Activated CD4-positive, alpha-beta T cell treated with anti-CD3 and anti-CD28 coated beads, Interleukin-2, amount 10 ng/mL, durations not matched to agents 7 days and 5 days (primary cell): ENCODE measurements at places on chromosomes 3 and 15. TPM values are rescaled to one million over a fixed set of nuclear protein-coding genes. Genes with fewer than 3 reads are reported as not detected.

GRCh38 chr3:185052631-185053030 lies 100.2 kb downstream of the C3orf70 start:
- DNase-seq = no peak
- no peak overlapping the region for H3K27ac ChIP-seq
- no peak overlapping the region for H3K4me3 ChIP-seq
- H3K27me3 ChIP-seq = no peaks in the 10 kb centered on the region

The EOMES gene
- 0.52 TPM for total RNA-seq

The ADGRG7 gene
- total RNA-seq = not detected

DNA sequence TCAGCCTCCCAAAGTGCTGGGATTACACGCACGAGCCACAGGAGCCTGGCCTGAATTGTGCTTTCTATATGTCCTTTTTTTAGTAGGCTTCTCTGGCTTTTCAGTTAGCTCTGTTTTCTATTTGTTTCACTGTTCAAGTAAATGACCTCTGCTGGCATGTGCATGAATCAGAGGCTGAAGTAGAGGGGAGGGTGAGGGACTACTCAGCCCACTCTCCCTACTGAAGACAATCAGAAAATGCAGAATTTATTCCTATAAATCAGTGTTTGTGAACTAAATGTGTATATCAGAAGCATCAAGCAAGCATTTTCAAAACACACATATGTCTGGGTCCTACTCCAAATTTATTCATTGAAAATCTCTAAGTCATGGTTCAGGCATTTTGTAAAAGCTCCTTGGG lies 45.0 kb downstream of the ZMAT3 start:
- no peak overlapping the region for H3K27ac ChIP-seq
- no peaks in the 10 kb centered on the region for H3K27me3 ChIP-seq
- H3K4me3 ChIP-seq = no peak overlapping the region
- H3K36me3 ChIP-seq = peaks cover 25% of the 10 kb centered on the region

The GOLGA8S gene
- 0.20 TPM for total RNA-seq

DNA sequence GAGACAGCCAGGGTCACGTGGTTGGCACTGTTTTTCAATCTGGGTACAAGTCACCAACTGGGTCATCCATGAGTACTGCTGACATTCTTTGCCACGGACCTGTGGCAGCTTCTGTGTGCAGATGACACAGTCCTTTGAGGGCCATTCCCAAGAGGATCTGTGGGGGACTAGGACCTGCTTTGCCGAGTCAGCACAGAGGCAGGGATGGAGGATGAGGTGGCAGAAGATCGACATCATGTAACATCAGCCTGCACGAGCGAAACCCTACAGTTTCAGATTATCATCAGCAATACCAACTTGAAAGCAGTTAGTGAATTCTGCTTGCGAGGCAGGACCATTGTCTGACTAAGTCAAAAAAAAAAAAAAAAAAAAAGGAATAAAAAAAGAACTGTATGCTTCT lies 227.7 kb downstream of the FOXP1 start:
- peaks cover 3% of the 10 kb centered on the region for H3K27me3 ChIP-seq
- no peak for DNase-seq
- H3K27ac ChIP-seq = no peak overlapping the region
- H3K4me3 ChIP-seq = no peak overlapping the region
- H3K4me1 ChIP-seq = peaks cover 33% of the 10 kb centered on the region
- peaks cover 9% of the 10 kb centered on the region for H3K36me3 ChIP-seq

GRCh38 chr3:181578743-181579142 lies 133.0 kb upstream of the SOX2 start:
- H3K4me1 ChIP-seq = no peaks in the 10 kb centered on the region
- DNase-seq = no peak
- no peak overlapping the region for H3K4me3 ChIP-seq
- no peaks in the 10 kb centered on the region for H3K36me3 ChIP-seq
- H3K27ac ChIP-seq = no peak overlapping the region

DNA sequence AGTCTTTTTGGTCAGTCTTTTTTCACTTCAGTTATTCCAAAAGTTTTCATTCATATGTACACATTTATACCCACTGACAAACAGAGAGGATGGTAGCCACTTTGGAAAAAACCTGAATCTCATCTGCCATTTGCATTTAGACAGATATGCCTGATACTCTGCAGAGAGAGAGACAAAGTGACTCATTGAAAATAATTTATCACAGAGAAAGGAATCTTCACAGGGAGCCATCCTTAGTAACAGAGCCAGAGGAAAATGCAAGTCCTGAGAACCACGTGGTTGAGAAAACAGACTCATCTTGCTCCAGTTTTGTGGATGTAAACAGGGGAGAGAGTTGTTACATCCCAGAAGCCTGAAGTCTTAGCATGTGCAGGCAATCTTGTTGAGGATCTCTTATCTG lies 28.2 kb upstream of the PLAAT1 start:
- no peak for DNase-seq
- no peaks in the 10 kb centered on the region for H3K4me1 ChIP-seq
- H3K36me3 ChIP-seq = no peaks in the 10 kb centered on the region
- H3K4me3 ChIP-seq = no peak overlapping the region

DNA sequence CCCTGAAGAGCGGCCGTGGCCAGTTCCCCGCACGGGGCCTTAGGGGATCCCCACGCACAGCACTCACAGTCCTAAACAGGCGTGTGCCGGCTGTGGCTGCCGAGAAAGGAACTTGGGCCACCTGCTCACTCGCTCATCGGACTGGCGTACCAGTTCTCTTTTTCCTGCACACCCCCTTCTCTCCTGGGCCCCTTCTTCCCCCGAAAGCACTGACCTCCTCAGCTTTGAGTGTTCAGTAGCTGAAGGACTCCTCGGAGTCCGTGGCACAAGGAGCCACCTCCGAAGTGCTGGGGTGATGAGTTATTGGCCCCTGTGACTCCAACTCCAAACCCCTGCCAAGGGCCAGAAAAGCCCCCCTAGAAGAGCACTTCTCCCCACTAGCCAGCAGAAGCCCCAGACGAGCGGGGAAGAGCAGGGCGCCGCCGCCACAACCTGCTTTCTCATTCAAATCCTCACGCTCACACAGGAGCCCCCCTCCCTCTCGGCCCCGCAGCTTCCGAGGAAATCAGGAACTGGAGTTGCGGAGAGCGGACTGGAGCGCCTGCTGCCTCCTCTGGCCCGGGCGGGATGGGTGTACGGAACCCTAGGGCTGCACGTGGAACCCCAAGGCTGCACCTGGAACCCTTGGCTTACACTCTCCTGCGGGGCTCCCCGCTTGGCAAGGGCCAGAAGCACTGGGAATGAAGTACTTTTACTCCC lies at the start of gene PLCH1:
TSS of gene PLCH1 (minus strand) at position 446 of the 699 bp plus-strand sequence. CDS start 40,847 bp downstream, outside the sequence.
- peaks cover 19% of the 10 kb centered on the region for H3K4me1 ChIP-seq
- H3K27ac ChIP-seq = no peak within 1 kb of the TSS
- peaks cover 68% of the 10 kb centered on the region for H3K27me3 ChIP-seq

The ARHGAP31 gene
- 2.0 TPM for total RNA-seq

The TMIE gene
- 1.2 TPM for total RNA-seq

GRCh38 chr3:16305111-16305541 lies 40.1 kb downstream of the OXNAD1 start:
- peaks cover 85% of the 10 kb centered on the region for H3K36me3 ChIP-seq
- peak; percentile 37 for DNase-seq

DNA sequence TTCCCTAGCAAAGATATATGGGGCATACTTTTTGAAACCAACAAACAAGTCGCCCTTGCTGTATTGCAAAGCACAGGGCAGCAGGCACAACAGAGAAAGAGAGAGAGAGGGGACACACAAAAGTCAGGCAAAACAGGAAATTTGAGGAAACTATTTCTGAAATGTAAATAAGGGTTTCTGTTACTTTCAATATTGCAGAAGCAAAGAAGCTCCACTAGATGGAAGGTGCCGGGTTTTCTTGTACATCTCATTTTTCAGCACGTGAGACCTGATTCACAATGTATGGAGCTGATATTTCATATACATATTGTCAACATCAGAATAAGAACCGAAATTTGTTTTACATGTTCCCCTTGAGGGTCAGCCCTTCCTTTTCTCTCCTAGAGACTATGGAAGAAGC lies 127.4 kb downstream of the FOXP1 start:
- H3K27ac ChIP-seq = peak overlapping the region; percentile 95
- peak overlapping the region; percentile 37 for H3K4me3 ChIP-seq
- DNase-seq = peak; percentile 33

DNA sequence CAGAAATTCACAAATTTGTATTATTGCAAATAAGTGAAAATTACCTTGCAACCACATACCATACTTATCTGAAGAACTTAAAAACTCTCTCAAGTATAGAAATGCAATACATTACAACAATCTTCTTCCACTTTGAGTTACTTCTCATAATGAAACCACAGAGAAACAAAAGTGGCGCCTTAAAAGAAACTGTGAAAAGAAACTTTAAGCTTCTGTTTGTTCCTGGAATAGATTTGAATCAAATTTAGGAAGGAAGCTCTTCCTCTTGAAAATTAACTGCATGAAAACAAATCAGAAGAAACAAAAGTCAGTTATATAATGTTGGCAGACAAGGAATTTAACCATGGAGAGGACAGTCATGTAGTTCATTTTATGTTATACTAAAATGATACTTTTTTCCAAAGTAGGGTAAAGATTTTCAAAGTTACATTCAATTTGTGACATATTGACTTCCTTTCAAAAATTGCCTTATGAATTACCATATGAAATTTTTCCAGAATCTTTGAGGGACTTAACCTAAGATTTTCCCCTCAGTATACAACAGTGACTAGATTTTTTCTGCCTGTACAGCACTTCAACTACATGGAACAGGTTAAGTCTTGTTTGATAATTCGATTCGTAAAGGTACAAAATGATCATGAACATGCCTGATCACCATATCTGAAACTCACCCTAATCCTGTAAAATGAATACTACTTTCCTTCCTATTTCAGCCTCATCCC lies 57.6 kb upstream of the TNFSF10 start:
- H3K4me3 ChIP-seq = peak overlapping the region; percentile 64
- H3K27ac ChIP-seq = peak overlapping the region; percentile 93
- H3K4me1 ChIP-seq = peaks cover 96% of the 10 kb centered on the region
- DNase-seq = no peak

- peak overlapping the region; percentile 58 for H3K4me3 ChIP-seq
- no peak for DNase-seq
- H3K27ac ChIP-seq = peak overlapping the region; percentile 88
- H3K36me3 ChIP-seq = peaks cover 30% of the 10 kb centered on the region
Measured at GRCh38 chr15:78073046-78073787, 4.3 kb downstream of the TBC1D2B start.

GRCh38 chr3:68771681-68772080 lies 160.7 kb downstream of the TAFA4 start:
- no peak overlapping the region for H3K4me3 ChIP-seq
- H3K36me3 ChIP-seq = no peaks in the 10 kb centered on the region
- H3K27ac ChIP-seq = no peak overlapping the region
- no peak for DNase-seq
- H3K4me1 ChIP-seq = no peaks in the 10 kb centered on the region

GRCh38 chr15:44794072-44794471 lies 57.7 kb downstream of the TRIM69 start:
- H3K4me3 ChIP-seq = no peak overlapping the region

DNA sequence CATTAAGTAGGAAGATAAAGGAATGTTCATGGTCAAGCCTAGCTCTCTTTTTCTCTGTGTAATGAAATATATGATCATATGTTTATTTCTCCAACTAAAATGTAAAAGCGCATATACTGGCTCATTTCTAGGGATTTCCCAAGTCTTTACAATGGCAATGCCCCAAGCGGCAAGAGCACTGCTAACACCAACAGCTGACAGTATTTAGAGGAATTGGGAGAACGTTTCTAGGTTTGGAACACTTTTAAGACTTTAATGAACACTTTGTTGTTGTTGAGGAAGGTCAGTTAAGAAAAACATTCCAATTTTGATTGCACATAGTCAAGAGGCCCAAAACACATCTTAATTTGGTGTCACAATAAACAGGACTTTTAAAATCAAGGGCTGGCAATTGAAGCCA lies 132.7 kb downstream of the ATP8B4 start:
- H3K36me3 ChIP-seq = peaks cover 3% of the 10 kb centered on the region
- no peak overlapping the region for H3K4me3 ChIP-seq
- H3K27me3 ChIP-seq = no peaks in the 10 kb centered on the region
- no peaks in the 10 kb centered on the region for H3K4me1 ChIP-seq
- H3K27ac ChIP-seq = no peak overlapping the region

GRCh38 chr3:99330281-99330680 lies 308.1 kb upstream of the COL8A1 start:
- no peak overlapping the region for H3K27ac ChIP-seq
- no peak for DNase-seq
- H3K4me1 ChIP-seq = no peaks in the 10 kb centered on the region
- H3K4me3 ChIP-seq = no peak overlapping the region

GRCh38 chr3:39401983-39402382 lies 4.5 kb upstream of the RPSA start:
- no peak overlapping the region for H3K27ac ChIP-seq
- DNase-seq = no peak
- peaks cover 49% of the 10 kb centered on the region for H3K36me3 ChIP-seq
- H3K27me3 ChIP-seq = no peaks in the 10 kb centered on the region
- H3K4me1 ChIP-seq = peaks cover 20% of the 10 kb centered on the region

GRCh38 chr15:100939791-100940190 lies 20.6 kb downstream of the LRRK1 start:
- no peaks in the 10 kb centered on the region for H3K4me1 ChIP-seq
- no peak overlapping the region for H3K27ac ChIP-seq
- no peaks in the 10 kb centered on the region for H3K27me3 ChIP-seq
- no peak overlapping the region for H3K4me3 ChIP-seq

DNA sequence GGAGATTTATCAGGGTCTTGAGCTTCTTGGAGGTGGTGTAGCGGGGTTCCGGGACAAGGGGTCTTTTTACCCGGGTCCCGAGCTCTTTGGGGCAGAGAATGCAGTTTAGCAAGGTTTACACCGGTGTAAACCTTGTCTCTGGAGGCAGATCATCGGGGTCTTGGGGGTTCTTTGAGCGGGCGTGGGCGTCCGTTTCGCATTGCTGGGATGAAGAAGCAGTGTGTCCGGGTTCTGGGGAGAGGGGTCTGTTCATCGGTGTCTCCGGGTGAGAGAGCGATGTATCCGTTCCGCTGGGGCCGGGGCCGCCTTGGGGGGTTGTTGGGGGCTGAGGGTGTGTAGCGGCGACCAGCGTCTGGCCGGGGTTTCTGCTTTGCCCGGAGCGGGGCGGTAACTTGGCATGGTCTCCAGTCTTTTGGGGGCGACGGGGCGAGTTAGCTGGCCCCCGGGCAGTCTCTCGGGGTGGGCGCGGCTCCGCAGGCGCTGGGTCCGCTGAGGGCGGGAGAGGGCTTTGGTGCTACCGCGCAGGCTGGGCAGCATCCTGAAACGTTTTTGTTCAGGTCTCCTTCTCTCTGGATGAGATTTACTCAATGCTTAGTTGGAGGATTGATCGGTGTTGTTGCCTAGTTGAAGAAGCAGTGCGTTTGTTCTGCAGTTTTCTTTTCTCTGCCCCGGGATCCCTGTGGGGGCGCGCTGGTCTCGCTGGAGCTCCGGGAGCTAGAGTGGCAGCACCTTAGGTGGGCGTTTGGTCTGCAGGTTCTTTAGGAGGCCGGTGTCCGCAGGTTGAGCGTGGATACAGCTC lies 843 bp downstream of the GLCE start:
- peak; percentile 28 for DNase-seq
- peak overlapping the region; percentile 86 for H3K27ac ChIP-seq
- H3K4me1 ChIP-seq = peaks cover 15% of the 10 kb centered on the region

The C2CD4A gene
- not detected for total RNA-seq

GRCh38 chr15:41523097-41523496 lies 9.5 kb upstream of the LTK start:
- H3K36me3 ChIP-seq = peaks cover 8% of the 10 kb centered on the region
- DNase-seq = no peak
- no peaks in the 10 kb centered on the region for H3K27me3 ChIP-seq

GRCh38 chr3:100936931-100937330 lies 56.3 kb downstream of the ABI3BP start:
- no peak for DNase-seq
- H3K4me1 ChIP-seq = no peaks in the 10 kb centered on the region
- H3K4me3 ChIP-seq = no peak overlapping the region
- no peaks in the 10 kb centered on the region for H3K27me3 ChIP-seq

- H3K4me1 ChIP-seq = peaks cover 3% of the 10 kb centered on the region
- H3K36me3 ChIP-seq = peaks cover 17% of the 10 kb centered on the region
- no peak overlapping the region for H3K4me3 ChIP-seq
- no peak overlapping the region for H3K27ac ChIP-seq
Measured at GRCh38 chr3:188243124-188243795, 89.3 kb downstream of the LPP start.
